Activated T-cell treated with anti-CD3 and anti-CD28 coated beads, Interleukin-2, amount 50 U/mL, for 72 hours (primary cell): ENCODE measurements at places on chromosomes 6 and 20.

GRCh38 chr20:64036346-64037198, 590 bp downstream of the C20orf204 start:
- H3K36me3 ChIP-seq = peaks cover 2% of the 10 kb centered on the region
- H3K27ac ChIP-seq = peak overlapping the region; percentile 81
- H3K4me3 ChIP-seq = peak overlapping the region; percentile 80
- no peaks in the 10 kb centered on the region for H3K27me3 ChIP-seq
- DNase-seq = peak; percentile 64
- peaks cover 67% of the 10 kb centered on the region for H3K4me1 ChIP-seq

DNA sequence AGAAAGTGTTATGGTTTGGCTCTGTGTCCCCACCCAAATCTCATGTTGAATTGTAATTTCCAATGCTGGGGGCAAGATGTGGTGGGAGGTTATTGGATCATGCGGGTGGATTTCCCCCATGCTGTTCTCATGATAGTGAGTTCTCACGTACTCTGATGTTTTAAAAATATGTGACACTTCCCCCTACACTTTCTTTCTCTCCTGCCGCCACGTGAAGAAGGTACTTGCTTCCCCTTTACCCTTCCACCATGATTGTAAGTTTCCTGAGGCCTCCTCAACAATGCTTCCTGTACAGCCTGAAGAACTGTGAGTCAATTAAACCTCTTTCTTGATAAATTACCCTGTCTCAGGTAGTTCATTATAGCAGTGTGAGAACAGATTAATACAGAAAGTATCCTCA, 150.8 kb downstream of the TMEM200A start:
- DNase-seq = no peak
- H3K36me3 ChIP-seq = peaks cover 22% of the 10 kb centered on the region
- peaks cover 66% of the 10 kb centered on the region for H3K4me1 ChIP-seq
- H3K27me3 ChIP-seq = no peaks in the 10 kb centered on the region

DNA sequence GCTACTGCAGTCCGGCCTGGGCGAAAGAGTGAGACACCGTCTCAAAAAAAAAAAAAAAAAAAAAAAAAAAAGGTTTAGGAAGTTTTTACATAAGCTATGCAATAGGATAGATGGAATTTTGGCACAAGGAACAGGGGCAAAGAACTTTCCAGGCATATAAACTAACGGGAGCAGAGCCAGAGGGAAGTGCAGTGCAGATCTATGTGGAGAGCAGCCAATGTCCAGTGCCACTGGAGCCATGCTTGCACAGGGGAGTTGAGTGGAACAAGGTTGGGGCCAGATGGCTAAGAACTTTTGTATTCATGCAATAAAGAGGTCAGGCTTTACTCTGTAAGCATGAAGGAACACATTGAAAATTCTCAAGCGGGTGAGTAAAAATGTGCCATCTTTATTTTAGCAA, 10.8 kb downstream of the SLC17A2 start:
- H3K4me1 ChIP-seq = peaks cover 32% of the 10 kb centered on the region
- H3K27ac ChIP-seq = no peak overlapping the region
- H3K27me3 ChIP-seq = no peaks in the 10 kb centered on the region
- no peak for DNase-seq

GRCh38 chr20:61723529-61724257, 342.0 kb downstream of the TAF4 start:
- H3K4me3 ChIP-seq = no peak overlapping the region
- H3K4me1 ChIP-seq = peaks cover 14% of the 10 kb centered on the region
- no peak overlapping the region for H3K27ac ChIP-seq
- H3K36me3 ChIP-seq = no peaks in the 10 kb centered on the region
- H3K27me3 ChIP-seq = no peaks in the 10 kb centered on the region

DNA sequence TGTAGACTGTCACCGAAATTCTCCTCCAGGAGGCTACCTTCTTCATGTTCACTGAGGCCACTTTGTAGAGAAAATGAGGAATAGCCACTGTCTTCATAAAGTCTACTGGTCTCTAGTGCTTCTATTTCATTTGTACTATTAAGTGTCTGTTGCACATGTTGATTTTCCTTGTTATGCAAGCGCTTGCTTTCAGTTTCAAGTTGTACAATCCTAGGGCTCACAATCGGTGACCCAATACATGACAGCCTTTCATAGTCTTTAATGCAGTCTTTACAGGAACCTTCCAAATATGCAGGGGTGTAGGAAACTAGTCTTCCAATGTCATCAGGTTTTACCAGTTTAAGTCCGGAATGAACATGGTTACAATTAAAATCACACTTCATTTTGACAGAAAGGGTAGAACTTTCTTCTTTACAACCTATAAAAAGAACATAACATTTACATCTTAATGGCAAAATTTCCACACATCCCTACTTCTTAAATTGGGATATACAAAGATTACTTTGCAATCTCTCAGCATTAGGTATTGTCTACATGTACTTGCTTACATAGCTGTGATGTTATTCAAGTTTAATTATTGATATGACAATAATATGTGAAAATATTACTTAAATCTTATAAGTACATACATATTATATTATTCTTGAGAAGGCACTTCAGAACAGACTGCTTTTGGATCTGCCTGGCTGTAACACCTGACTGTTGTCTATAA, 7.5 kb downstream of the FBXO5 start:
- H3K4me1 ChIP-seq = peaks cover 62% of the 10 kb centered on the region
- H3K36me3 ChIP-seq = peaks cover 47% of the 10 kb centered on the region
- DNase-seq = no peak
- peak overlapping the region; percentile 88 for H3K4me3 ChIP-seq
- no peaks in the 10 kb centered on the region for H3K27me3 ChIP-seq

DNA sequence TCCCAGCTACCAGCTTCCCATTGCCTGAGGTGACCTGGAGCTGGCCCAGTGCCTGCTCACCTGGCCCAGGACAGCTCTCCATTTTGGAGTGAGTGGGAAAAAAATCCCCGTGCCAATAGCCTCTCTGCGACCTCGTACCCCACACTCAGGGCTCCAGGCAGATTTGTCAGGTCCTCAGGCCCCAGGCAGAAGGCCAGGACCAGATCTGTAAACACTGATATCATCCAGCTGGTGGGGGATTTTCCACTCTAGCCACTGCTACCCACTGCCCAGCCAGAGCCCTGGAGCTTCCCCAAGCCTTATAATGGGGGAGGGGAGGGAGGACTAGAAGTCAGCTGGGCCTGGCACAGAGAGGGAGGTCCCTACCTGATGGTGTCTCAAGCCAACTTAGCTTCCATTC, 1.3 kb upstream of the PGC start:
- no peaks in the 10 kb centered on the region for H3K36me3 ChIP-seq
- H3K27ac ChIP-seq = no peak overlapping the region
- H3K27me3 ChIP-seq = no peaks in the 10 kb centered on the region
- H3K4me1 ChIP-seq = no peaks in the 10 kb centered on the region
- no peak for DNase-seq

- no peak overlapping the region for H3K27ac ChIP-seq
- H3K4me1 ChIP-seq = no peaks in the 10 kb centered on the region
- no peaks in the 10 kb centered on the region for H3K36me3 ChIP-seq
- H3K27me3 ChIP-seq = no peaks in the 10 kb centered on the region
- no peak overlapping the region for H3K4me3 ChIP-seq
These were observed 296.3 kb downstream of the OGFRL1 start for GRCh38 chr6:71584712-71585436.

DNA sequence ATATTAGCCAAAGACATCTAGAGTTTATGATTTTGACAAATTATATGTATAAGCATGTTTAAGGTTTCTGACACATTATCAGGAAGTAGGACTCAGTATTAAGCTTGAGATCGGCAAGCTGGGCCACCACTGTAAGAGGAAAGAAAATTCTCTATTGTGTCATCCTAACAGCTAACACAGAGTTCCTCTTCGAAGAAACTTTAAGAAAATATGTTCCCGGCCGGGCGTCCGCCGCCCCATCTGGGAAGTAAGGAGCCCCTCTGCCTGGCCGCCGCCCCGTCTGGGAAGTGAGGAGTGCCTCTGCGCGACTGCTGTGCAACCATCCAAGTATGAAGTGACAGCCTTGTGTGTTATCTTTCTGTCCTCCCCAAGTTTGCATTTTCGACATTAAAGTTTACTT, 23.0 kb downstream of the USP49 start:
- no peaks in the 10 kb centered on the region for H3K27me3 ChIP-seq
- H3K4me1 ChIP-seq = no peaks in the 10 kb centered on the region
- DNase-seq = no peak
- no peaks in the 10 kb centered on the region for H3K36me3 ChIP-seq
- H3K4me3 ChIP-seq = no peak overlapping the region

GRCh38 chr20:36313476-36313875, 7.3 kb downstream of the DLGAP4 start:
- no peaks in the 10 kb centered on the region for H3K36me3 ChIP-seq
- H3K4me1 ChIP-seq = no peaks in the 10 kb centered on the region
- H3K27ac ChIP-seq = no peak overlapping the region
- peaks cover 15% of the 10 kb centered on the region for H3K27me3 ChIP-seq

DNA sequence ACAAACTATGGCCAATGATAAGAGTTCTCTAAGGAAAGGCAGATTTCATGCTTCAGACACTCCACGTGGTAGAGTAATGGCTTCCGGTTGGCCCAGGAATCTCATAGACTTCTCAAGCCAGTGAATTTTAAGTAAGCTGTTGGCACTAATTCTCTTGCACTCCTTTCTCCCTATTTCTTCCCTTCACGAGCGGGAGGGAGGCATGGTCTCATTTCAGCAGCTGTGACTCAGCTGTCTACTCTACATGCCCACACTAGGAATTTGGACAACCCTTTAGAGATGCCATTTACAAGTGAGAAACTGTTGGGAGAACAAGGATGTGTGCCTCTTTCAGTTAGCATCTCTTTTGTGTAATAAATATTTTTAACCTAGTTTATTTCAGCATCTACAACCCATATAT, 107.7 kb downstream of the PTPRK start:
- DNase-seq = no peak
- H3K36me3 ChIP-seq = no peaks in the 10 kb centered on the region
- no peaks in the 10 kb centered on the region for H3K27me3 ChIP-seq
- H3K4me3 ChIP-seq = no peak overlapping the region

DNA sequence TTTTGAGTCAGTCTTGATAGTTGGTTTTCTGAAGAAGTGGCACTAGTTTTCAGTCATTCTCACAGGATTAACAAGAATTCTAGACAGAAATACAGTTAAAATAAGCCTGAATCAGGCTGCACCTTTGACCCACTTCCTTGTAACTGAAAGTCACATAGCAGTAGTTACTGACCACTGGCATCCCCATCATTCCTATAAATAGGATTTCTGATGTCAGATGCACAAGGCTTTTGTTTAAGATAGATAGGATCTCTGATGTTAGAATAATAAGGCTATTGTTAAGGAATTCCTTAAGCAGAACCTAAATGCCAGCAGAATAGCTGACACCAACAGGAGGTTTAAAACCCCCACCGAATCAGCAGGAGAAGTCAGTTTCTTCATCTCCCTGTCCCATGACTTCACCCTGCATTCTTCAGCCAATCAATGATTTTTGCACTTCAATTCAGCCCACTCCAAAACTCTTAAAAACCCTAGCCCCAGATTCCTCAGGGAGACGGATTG, 30.6 kb upstream of the ZBTB24 start:
- H3K4me3 ChIP-seq = no peak overlapping the region
- no peak for DNase-seq
- H3K27me3 ChIP-seq = no peaks in the 10 kb centered on the region
- H3K36me3 ChIP-seq = peaks cover 4% of the 10 kb centered on the region

- H3K27ac ChIP-seq = no peak overlapping the region
- H3K4me1 ChIP-seq = peaks cover 27% of the 10 kb centered on the region
- H3K4me3 ChIP-seq = peak overlapping the region; percentile 73
- no peaks in the 10 kb centered on the region for H3K36me3 ChIP-seq
These were observed 10.0 kb upstream of the POU5F1 start for GRCh38 chr6:31180500-31180899.

DNA sequence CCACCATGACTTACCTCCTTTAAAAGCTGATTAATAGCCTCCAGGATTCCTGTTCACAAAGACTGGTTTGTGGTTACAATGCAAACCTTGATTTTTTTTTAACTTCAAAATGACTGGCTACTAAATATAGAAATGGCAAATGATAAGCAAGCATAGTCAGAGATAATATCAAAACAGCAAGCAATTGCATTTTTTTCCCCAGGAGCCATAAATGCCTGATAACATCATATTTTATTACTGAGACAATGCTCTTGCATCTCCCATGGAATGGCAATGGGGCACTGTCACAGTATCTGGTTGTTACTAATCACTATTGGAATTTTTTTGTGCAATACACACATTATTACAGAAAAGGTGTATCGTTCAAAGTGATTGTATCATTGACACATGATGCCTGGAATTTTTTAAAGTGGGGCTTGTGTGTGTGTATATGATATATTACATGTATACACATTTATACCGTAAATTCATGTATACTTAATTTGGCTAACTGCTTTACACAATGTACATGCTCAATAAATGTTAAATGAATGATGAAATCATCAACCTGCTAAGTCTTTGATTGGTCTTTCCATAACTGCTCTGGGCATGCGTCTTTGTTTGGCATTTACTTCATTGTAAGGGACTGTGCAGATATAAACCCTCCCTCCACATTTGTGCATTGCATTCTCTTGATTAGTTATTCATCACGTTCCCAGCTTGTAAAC, 980 bp upstream of the SALL4 start:
- no peak for DNase-seq
- no peak overlapping the region for H3K27ac ChIP-seq
- H3K4me1 ChIP-seq = peaks cover 5% of the 10 kb centered on the region
- H3K27me3 ChIP-seq = peaks cover 65% of the 10 kb centered on the region

DNA sequence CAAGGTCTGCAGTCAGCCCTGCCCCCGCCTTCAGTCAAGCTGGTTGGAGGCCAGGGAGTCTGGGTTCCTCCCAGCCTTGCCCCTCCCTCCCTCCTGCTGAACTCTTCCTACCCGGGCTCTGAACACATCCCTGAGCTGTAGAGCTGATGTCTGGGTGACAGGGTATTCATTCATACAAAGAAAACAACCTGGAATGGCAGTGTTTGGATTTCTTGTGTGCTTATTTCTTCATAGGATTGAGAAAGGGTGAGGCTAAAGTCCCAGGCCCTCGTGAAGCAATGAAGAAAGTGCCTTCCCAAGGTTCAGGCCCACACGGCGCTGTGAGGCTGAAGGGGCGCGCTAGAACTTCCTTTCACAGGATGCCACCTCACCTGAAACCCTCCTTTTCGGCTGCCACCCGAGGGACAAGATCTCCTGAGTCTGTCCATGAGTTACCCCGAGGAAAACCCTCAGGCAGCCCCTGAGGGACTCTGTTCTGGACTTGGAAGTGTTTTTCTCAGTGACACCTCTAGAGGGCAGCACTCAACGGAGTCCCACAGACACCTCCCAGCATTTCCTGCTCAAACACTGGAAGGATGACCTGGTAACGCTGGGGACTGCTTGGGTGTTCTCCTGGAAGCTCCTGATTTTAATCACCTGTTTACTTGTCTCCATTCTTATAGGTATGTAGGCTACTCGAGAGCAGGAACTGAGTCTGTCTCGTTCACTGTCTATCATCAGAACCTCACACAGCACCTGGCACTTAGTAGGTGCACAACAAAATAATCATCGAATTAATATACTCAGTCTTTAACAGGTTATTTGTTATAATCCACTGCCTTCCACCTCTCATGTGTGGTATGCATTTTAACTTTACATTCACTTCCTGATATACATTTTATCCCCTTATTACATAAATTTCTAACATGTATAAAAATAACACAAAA, 11.8 kb upstream of the GSTA1 start:
- DNase-seq = peak; percentile 50
- H3K27me3 ChIP-seq = peaks cover 33% of the 10 kb centered on the region
- H3K4me3 ChIP-seq = no peak overlapping the region
